IMR-90 (cell line): ENCODE measurements at places on chromosomes 3 and 15. TPM values are rescaled to one million over a fixed set of nuclear protein-coding genes. Genes with fewer than 3 reads are reported as not detected.

The ACY1 gene
- 44.8 and 47.1 TPM in 2 replicates for polyA plus RNA-seq

The ZNF502 gene
- polyA plus RNA-seq = 1.5 and 2.1 TPM in 2 replicates

The PAQR9 gene
- 0.04 and 0.05 TPM in 2 replicates for polyA plus RNA-seq

The GXYLT2 gene
- 4.8 and 5.7 TPM in 2 replicates for polyA plus RNA-seq

The SELENOK gene
- polyA plus RNA-seq = 35.5 and 36.2 TPM in 2 replicates

The SHC4 gene
- polyA plus RNA-seq = 0.91 and 0.95 TPM in 2 replicates

The IGSF10 gene
- 0.03 and 0.07 TPM in 2 replicates for polyA plus RNA-seq

The ATP2B2 gene
- polyA plus RNA-seq = 0.02 TPM in 1 of 2 replicates, not detected in the other

The GRAMD2A gene
- polyA plus RNA-seq = 0.14 TPM in 1 of 2 replicates, not detected in the other

The ALDH1A2 gene
- not detected in 2 replicates for polyA plus RNA-seq

The GOLGA6L9 gene
- polyA plus RNA-seq = 1.7 and 2.6 TPM in 2 replicates

The ATP13A4 gene
- 0.03 TPM in 1 of 2 replicates, not detected in the other for polyA plus RNA-seq

The ABCC5 gene
- polyA plus RNA-seq = 16.2 and 17.7 TPM in 2 replicates

The PLSCR5 gene
- not detected in 2 replicates for polyA plus RNA-seq

The IRAK2 gene
- 6.9 and 7.8 TPM in 2 replicates for polyA plus RNA-seq

- DNase-seq = no peak
Observed at GRCh38 chr3:16509721-16510619, 3.5 kb downstream of the RFTN1 start.

- no peak for DNase-seq
Observed at GRCh38 chr15:30929064-30929669, 25.5 kb downstream of the FAN1 start.

GRCh38 chr3:100340527-100340926, 6.0 kb downstream of the NIT2 start:
- no peak for DNase-seq

GRCh38 chr3:48425281-48425812, 4.5 kb downstream of the PLXNB1 start:
- DNase-seq = no peak

GRCh38 chr15:96327155-96327741, 3.3 kb upstream of the NR2F2 start:
- peak; percentile 93 for DNase-seq

DNA sequence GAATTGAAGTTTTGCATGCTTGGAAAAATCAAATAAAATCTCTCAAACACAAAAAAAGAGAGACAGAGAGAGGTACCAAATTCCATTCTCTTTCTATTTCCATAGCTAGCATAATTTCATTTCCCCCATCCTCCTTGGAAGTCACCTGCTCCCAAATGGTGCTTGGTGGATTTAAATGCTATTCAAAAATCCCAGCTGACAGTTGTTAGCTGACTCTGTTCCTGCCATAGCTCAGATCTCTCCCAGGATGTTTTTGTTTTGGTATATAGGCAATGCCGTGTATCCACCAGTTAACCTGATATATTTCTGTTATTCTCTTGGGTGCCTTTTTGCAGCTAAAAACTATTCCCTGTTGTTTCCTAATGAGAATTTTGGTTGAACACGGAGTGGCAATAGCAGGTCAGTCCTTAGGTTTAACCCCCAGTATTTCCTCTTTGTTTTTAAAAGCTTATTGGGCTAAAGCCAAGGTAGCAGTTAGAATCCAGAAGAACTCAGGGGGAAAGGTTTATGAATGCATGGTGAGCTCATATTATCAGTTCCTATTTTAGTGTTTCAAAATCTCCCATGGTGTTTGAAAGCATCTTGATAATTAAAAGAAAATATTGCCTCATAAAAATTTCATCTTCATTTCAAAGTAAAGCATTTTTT, 240.0 kb upstream of the GBE1 start:
- no peak for DNase-seq

DNA sequence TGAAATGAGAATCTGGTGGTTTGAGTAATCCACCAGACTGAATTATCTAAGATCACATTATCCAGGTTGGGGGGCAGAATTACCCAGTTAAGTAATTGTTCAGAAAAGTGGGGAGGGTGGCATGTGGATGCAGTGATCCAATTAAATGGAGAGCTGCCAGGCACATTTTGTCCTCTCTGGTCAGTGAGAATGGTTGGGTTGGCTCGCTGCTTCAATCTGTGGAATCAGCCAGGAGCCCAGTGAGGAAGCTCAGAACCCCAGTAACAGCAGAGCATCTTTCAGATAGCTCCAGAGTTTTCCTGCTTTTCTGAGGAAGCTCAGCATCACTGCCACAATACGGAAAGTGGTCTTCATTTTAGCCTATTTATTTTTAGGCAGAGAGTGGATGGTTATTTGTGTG, 6.4 kb upstream of the EXOG start:
- DNase-seq = no peak

GRCh38 chr15:44148580-44148979, 46.5 kb downstream of the FRMD5 start:
- no peak for DNase-seq

DNA sequence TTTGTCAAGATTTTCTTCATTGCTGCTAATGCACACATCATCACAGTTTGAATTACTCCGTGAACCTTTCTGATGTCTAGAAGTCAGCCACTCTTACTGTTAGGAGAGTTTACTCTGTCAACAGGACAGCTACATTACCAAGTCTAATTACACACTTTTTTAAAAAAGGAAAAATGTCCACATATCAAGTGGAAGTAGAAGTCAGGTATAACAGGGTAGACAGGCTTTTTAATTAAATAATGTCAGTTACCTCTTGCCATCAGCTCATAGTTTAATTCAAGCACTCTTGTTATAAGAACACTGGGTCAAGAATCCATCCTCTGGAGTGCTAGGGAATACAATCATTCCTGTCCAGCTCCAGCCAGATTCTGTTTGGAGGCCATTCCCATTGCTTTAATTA, 232.8 kb downstream of the TAFA4 start:
- DNase-seq = no peak

DNA sequence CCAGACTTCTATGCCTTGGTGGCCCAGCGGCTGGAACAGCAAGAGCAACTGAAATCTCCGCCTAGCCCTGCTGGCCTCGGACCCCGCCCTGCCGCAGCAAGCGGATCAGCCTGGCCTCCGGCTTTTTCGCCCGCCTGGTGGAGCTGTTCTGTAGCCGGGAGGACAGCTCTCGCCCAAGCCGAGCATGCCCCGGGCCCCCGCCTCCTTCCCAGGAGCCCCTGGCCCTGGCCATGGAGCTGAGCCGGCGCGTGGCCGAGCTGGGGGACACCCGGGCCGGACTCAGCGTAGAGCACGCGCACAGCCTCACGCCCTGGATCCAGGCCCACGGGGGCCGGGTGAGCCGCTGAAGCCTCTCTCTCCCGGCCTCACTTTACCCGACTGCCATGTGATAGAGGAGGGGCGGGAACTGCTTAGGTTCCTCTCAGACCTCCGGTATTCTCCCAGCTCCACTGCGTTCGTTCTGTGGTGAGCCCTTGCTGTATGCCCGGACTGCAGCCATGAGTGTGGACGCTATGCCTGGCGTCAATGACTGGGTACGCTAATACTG, 24.1 kb upstream of the MRPL3 start:
- DNase-seq = peak; percentile 19

DNA sequence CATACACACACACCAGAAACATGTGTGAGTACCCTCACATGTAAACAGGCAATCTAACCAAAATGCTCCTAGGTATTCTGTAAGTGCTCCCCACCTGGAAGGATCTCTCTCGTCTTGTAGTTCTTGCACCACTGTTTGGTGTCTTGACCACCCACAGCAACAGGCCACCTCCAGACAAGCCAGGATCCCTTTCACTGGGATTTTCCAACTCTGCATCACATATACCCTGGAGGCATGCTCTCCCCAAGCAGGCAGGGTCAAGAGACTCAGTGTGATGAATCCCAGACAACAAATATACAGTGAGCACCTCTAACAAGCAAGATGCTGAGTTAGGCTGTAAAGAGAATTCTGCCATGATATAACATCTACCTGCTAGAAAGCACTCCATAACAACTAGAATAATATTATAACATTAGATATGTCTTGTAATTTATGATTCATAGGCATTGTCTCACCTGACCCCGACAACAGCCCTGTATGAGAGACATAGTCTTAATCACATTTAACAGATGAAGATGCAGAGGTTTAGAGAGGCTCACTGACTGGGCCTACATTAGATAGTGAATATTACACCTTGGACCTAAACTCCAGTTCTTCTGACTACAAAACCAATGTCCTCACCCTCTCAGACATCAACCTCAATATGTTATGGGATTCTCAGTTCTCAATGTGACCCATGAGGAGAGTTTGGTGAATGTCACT, 76.5 kb upstream of the BCL6 start:
- DNase-seq = no peak

DNA sequence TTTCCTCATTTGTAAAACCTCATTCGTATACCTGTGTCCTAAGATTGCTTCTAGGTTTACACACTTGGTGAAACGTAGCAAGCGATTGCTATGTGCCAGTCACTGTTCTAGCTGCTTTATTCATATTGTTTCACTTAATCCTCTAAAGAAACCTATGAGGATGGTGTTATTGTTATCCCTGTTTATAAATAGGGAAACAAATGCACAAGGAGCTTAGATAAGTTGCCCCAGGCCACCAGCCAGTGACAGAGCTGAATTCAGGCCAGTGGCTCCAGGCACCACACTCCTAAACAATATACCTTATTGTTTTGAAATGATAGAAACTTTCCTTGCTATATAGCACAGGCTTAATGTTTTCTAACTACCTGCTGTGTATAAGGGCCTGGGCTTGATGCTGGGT, 44.0 kb downstream of the LPP start:
- no peak for DNase-seq

DNA sequence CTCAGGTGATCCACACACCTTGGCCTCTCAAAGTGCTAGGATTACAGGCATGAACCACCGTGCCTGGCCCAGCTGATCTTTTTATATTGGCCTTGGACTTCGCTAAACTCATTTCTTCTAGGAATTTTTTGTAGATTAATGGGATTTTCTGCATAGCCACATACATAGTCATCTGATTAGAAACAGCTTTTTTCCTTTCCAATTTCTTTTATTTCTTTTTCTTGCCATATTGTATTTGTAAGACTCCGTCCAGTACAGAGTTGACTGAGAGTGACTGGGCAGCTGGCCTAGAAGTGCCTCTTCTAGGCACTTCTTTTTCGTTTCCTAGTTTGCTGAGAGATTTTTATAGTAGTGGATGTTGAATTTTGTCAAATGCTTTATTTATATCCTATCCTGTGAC, 37.4 kb downstream of the ARIH1 start:
- no peak for DNase-seq

- no peak for DNase-seq
Observed at GRCh38 chr3:120599211-120599610, 3.1 kb downstream of the NDUFB4 start.

DNA sequence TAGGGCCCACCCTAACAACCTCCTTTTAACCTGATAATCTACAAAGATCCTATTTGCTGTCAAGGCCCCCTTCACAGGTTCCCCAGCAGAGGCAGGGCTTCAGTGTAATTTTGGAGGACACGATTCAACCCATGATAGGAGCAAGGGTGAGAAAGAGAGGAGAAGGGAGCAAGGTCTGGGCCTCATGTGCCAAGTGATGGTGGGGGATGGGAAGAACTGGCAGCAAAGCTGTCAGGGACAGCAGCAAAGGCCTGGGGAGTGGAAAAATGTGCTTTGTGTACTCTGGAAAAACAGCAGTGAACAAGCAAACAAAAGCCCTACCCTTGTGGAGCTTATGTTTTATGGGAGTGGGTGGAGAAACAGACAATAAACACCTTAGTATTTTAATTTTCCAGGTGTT, 2.7 kb upstream of the GALNT15 start:
- no peak for DNase-seq

DNA sequence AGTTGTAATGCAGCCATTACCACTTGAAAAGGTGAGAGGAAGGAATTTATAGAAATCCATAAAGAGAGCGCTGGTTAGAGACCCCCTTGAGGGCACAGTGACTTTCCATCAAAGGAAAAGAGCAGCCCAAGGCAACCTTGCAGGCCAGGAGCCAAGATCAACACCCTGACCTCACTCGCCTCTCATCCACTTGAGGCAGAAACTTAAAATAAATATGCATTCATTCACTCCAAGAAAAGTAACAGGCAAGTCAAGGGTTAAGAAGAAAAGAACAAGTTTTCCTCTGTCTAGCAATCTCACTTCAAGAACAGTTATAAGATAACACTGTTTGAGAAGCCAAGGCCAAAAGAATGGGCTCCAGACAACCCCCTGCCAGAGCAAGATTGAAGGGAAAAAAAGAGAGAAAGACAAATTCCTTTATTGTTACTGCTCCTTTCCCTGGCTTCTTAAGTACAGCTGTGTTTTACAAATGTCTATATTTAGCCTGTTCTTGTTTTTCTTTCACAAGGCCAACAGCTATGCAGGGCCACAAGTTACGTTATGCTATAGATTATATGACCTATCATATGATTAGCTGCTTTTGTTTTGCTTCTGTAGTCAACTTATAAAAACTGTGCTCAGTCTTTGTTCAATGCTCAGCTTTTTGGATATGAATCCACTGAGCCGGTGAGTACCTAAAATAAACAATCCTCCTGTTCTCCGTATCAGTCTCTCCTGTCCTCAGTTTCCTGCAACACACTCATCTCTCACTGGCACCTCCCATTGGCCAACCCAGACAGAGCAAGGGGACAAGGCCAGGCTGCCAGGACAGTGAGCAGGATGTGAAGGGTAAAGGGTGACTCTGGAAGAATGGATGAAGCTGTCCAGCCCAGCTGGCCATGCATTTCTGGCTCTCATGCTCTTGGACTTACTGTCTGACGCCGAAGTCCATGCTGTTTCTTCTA, 15.8 kb upstream of the SSUH2 start:
- peak; percentile 66 for DNase-seq

GRCh38 chr3:195041871-195042742, 228.9 kb downstream of the XXYLT1 start:
- no peak for DNase-seq

DNA sequence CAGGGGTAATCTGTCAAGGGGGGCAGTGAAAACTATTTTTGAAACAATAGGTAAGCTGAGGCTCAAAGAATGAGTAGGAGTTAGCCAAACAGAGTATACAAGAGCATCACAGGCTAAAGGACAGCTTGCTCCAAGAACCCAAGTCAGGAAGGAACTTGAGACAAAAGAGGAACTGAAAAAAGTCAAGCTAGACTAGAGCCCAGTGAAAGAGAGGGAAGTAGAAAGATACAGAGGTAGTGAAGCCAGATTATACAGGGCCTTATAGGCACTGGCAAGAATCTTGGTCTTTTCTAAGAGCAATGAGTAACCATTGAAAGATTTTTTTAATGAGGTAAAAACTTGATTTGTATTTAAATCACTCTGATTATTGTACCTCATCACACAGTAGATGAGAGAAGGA, 69.9 kb downstream of the FILIP1L start:
- DNase-seq = no peak

GRCh38 chr3:30042274-30042859, 564.0 kb upstream of the TGFBR2 start:
- peak; percentile 79 for DNase-seq

GRCh38 chr3:194925614-194926013, 239.9 kb downstream of the FAM43A start:
- no peak for DNase-seq
